ENCODE measurements at places on chromosomes 4 and X.

DNA sequence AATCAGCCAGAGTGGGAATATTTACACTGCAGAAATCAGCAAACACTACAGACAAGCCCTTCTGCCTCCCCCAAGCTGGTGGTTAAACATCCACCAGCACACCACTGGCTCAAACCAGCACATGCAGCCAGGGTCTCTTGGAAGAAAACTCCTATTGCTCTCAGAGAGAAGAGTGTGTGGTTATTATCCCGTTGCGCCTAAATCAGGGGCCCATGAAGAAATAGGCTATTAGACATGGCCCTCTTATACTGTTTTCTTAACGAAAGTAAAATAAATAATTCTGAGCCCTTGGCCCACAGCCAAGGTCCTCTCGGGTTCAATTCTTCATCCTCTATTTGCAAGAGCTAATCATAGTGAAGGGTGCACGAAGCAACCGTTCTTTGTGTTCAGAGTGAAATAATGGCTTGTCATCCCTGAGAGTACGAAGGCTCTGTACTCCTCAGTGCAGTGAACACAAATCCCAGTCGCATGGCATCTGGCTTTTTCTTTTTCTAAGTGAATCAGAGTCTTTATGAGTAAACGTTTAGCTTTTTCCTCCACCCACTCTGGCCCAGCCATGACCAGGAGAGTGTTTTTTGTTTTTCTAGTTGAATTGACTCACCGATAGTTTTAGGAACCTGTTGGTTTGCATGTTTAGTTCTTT, 33.4 kb upstream of the RBM47 start:
- DNase-seq, result no peak

- no peak for DNase-seq
These were observed 149.2 kb downstream of the CFAP299 start for GRCh38 chr4:80484712-80485111.

- no peak for DNase-seq
These were observed 104.2 kb downstream of the ANK2 start for GRCh38 chr4:113153529-113154101.

- no peak for DNase-seq
These were observed 352.3 kb downstream of the GRXCR1 start for GRCh38 chr4:43244688-43245382.

DNA sequence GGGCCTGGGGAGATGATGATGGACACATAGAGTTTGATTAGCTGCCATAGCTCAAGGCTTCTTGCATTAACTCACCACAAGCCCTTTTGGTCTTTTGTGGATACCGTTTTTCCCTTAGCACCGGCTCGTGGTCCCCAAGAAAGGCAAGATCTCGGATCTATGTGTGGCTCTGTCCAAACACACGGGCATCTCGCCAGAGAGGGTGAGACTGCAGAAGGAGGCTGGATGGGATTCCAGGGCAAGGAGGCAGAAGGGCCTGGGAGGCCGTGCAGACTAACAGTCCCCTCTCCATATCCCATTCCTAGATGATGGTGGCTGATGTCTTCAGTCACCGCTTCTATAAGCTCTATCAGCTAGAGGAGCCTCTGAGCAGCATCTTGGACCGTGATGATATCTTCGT, 9.5 kb downstream of the USP11 start:
- DNase-seq, result no peak

- DNase-seq, result no peak
These were observed 58.0 kb downstream of the FGF16 start for GRCh38 chrX:77505227-77505626.

- DNase-seq, result no peak
These were observed 25.4 kb downstream of the SORCS2 start for GRCh38 chr4:7217474-7218321.

GRCh38 chr4:125750399-125750798, 435.6 kb downstream of the FAT4 start:
- no peak for DNase-seq

DNA sequence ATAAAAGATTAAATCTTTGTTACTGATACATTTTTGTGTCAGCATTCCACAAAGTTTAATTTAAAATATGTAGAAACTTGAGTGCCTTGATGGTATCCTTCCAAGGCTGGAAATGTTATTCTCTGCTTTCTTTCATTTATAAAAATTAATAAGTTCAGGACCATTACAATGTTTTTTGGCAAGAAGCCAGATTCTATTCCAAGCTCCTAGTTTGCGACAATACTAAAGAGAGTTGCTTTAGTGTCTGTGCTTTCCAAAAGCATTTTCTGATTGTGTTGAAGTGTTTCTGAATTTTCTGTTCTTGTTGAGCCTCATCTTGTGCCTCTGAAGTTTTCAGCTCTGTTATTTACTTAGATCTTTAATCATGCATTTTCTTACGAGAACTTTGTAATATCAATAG, 516.2 kb downstream of the KCTD8 start:
- DNase-seq, result no peak

DNA sequence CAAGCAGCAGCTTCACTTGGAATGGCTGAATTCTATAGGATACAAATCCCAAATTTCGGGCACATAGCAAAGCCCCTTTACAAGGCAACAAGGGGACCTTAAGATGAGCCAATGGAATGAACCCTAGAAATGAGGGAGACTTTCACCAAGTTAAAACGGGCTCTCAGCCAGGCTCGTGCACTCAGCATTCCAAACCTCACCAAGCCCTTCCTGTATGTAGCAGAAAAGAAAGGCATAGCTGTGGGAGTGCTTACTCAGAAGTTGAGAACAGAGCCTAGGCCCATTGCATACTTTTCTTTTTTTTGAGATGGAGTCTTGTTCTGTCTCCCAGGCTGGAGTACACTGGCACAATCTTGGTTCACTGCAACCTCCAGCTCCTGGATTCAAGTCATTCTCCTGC, 10.8 kb upstream of the HERC5 start:
- no peak for DNase-seq

DNA sequence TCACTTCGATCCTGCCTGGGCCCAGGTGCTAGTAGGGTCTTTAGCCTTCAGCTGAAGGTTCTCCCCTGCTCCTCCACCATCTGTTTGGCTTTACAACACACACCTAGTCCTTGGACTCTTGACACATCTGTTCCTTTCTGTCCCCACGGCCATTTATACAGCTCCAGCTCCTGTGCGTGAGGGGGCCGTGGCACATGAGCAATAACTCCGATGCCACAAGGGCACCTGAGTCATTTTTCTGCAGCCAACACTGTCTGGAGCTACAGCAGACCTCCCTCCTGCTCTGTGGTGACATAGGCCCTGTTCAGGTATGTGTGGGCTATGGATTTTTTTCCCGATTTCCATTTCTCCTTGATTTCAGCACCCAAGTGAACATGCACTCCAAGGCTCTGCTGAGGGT, 44.7 kb upstream of the BCOR start:
- DNase-seq, result no peak

GRCh38 chrX:100710816-100711215, 21.1 kb downstream of the SYTL4 start:
- DNase-seq, result no peak

- peak; percentile 2 for DNase-seq
These were observed 13.1 kb downstream of the TCEAL7 start for GRCh38 chrX:103343105-103343504.

GRCh38 chr4:90215286-90215685, 88.1 kb downstream of the CCSER1 start:
- no peak for DNase-seq

- no peak for DNase-seq
These were observed 98.0 kb downstream of the CDS1 start for GRCh38 chr4:84680956-84681355.

DNA sequence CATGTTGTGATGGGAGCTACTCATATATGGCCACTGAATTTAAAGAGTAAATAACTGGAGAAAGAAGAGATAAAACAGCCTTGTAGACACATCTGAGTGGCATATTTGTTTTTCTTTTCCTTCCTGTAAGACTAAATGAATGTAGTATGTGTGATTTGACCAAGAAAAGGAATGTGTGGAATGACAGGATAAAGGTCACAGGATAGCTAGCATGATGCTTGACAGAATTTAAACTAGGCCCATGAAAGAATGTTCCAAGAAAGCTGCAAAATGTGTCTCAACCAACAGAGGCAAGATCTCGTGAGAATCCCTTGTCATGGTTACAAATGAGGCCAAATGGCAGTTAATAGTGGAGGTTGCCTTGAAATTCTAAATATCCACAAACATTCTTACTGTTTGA, 137.0 kb downstream of the KCNIP4 start:
- no peak for DNase-seq

DNA sequence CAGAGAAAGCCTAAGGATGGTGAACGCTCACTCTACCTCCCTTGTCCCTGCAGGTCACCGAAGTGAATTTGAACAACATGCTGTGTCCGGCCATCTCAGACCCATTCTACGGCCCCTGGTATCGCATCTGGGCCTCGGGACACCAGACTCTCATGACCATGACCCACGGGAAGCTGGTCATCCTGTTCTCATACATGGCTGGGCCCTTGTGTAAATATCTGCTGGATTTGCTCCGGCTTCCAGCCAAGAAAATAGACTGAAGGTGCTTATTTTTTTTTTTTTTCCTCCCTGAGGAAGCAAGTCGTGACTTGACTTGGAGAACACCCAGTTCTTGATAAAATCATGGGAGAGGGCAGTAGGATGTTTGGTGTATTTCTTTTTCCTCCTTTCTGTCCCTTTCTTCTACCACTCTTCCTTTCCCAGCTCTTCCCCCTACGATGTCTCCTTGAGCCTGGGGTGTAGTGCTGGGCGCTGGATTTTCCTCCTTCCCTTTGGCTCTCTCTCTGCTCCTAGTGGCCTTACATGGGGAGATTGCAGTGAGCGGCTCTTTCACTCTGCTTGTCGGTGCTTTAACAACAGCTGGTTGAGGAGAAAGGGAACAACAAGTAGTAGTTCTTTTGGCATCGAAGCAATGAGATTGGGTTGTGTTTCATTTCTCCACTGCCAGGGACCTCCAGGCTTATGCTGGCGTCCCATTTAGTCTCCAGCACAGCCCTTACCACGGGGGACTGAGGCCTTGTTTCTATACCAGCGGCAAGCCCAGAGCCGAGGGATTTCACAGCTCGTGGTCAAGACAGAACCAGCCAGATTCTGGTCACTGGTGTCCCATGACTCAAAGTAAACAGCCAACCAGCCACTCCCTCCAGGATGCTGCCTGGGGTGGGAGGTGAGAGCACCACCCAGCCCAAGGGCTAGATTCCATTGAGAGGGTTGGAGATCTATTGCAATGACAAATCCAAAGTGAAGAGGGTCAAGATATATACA, 144.4 kb downstream of the AMMECR1 start:
- no peak for DNase-seq

DNA sequence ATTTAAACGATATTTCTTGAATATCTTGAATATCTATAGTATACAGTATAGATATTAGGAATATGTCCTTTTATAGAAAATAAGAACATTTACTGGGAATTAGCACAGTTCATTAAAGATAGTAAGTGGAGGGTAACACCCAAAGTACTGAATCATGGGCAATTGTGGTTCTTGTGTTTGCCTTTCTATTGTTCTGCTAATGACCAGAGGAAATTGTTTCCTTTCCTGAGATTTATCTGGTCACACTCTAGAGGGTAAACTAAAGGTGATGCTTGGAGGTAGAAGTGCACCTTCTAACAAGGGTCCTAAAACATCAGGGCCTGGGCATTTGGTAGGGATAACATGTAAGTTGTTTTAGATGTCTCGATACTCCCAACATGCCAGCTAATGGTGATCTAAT, 241.3 kb upstream of the SFRP2 start:
- no peak for DNase-seq

GRCh38 chr4:7970361-7970946, 30.8 kb upstream of the AFAP1 start:
- no peak for DNase-seq

DNA sequence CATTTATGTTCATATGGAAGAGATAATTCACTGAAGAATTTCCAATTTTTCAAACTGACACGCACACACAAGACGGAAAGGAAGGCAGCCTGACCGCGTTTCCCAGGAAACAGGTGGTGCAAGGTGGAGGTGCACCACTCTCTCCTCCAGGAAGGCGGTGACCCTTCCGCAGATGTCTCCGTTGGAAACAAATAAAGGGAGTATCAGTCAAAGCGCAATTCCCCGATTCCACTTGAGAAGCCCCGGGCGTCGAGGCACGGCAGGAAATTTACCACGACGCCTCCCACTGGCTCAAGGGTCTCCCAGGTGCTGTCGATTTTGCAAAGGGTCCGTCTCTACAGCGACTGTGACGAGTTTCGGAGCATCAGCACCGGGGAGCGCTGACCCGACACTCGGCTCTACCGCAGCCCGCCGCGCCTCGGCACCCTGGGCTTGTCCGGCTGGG, 770 bp upstream of the TIGD2 start:
- DNase-seq, result no peak

DNA sequence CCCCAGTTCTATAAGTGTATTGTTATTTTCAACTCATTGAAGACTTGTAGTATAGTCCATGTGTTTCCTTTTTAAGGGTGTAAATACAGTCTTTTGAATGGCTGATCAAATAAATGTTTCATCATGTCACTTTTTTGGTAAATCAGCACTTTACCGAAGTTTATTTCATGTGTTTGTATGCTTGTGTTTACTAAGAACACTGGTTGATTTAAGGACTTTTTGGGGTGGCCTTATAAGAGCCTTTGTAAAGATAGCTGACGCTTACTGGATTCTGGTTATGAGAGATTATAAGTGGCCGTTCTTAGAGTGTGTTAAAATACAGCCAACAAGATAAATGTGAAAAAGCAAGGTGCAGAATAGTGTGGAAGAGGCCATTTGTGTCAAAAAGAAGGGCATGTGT, 2.6 kb downstream of the UBE2K start:
- no peak for DNase-seq

GRCh38 chrX:138411048-138411447, 300.5 kb downstream of the FGF13 start:
- no peak for DNase-seq

DNA sequence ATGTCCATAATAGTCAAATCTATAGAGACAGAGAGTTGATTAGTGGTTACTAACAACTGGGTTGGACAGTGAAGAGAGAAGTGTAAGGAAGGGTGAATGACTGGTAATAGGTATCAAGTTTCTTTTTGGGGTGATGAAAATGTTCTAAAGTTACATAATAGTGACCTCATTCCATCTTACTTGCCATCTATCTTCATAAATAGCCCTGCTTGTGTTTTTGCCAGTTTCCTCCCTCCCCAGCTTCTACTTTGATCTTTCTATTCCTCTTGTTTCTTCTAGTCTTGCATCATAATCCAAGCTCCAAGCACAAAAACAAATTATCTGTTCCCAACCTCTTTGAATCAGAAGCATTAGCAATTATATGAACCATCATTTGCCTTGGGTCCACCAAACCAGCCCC, 40.2 kb upstream of the TET2 start:
- DNase-seq, result no peak
